ENCODE measurements at places on chromosomes 12 and 14. TPM values are rescaled to one million over a fixed set of nuclear protein-coding genes. Genes with fewer than 3 reads are reported as not detected.

- no peak for DNase-seq
Observed at GRCh38 chr12:51372021-51372420, 19.2 kb downstream of the GALNT6 start.

DNA sequence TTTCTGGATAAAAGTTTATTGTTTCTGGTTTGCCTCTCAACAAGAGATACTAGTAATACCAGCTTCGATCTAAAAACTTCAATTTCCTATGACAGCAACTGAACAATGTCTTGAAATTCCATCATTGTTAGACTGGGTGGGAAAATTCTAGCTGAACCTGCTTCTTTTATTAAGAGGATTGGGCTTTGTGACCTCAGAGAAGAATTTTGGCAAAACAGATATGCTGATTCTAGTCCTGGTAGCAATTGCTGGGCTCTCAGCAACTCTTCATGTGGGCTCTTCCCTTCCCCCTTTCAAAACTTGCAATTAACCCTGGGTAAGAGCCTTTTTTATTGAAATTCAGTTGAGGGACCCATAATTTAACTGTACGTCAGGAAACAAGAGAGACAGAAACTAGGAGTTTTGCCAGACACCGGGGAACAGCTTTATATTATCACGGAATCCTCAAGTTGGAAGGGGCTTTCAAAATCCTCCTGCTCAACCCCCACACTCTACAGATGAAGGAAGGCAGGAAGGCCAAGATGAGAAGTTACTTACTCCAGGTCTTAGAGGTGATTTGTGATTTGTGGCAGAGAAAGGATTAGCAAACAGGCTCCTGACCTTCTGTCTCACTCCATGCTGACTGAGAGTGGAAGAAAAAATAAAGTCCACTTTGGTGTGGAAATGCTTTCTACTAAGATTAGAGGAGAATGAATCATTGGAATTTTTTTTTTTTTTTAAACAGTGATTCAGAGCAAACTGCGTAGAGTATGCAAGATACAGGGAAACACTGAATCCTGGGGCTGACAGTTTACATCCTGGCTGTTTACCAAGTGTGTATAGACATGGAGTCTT is 239.0 kb upstream of the ATP2B1 start:
- no peak for DNase-seq

- DNase-seq, result peak; percentile 9
Observed at GRCh38 chr12:31874961-31875608, 84.1 kb upstream of the RESF1 start.

LBHD2 gene
- polyA plus RNA-seq, result not detected

RGS6 gene
- polyA plus RNA-seq, result not detected

GRCh38 chr12:88185988-88186387 is 43.9 kb downstream of the TMTC3 start:
- peak; percentile 19 for DNase-seq

Data from keratinocyte (primary cell).